ENCODE measurements at places on chromosomes 12 and 14.

- DNase-seq, result no peak
These were observed 20.8 kb upstream of the PYROXD1 start for GRCh38 chr12:21416511-21417121.

GRCh38 chr12:26422839-26423398 lies 227.5 kb downstream of the SSPN start:
- DNase-seq, result no peak

DNA sequence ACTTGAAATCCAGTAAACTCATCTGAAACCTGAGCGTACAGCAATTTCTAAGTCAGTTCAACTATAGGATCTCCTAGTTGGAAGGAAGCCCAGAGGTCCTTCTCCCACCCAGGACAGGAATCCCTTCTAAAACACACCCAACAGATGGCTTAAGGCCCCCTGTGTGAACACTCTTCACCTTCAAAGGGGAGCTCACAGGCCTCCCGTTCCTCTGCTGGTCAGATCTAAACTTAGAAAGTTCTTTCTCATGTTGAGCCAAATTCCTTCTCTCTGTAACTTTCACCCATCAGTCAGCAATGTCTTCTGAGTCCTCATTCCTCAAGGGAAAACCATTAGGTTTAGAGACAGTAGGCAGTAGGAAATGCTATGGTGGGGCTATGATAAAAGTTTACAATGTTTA lies 355.2 kb downstream of the PCNX1 start:
- no peak for DNase-seq

GRCh38 chr12:104133866-104134265 lies 4.1 kb downstream of the NFYB start:
- DNase-seq, result no peak

- no peak for DNase-seq
These were observed 320.6 kb downstream of the SNAPC1 start for GRCh38 chr14:62082779-62083178.
